Liver (tissue), 10 donors: ENCODE measurements at places on chromosomes 6 and 20. TPM values are rescaled to one million over a fixed set of nuclear protein-coding genes. Genes with fewer than 3 reads are reported as not detected.

ERVFRD-1 gene
- 0.28 TPM for polyA plus RNA-seq

NMBR gene
- polyA plus RNA-seq = not detected

PCSK2 gene
- 0.14 TPM for polyA plus RNA-seq

- no peaks in the 10 kb centered on the region for H3K4me1 ChIP-seq
- H3K27ac ChIP-seq = no peak overlapping the region
- H3K36me3 ChIP-seq = no peaks in the 10 kb centered on the region
- DNase-seq = no peak
- H3K27me3 ChIP-seq = no peaks in the 10 kb centered on the region
- no peak overlapping the region for H3K4me3 ChIP-seq
Measured at GRCh38 chr6:117739869-117740268, 64.6 kb downstream of the NUS1 start.

DNA sequence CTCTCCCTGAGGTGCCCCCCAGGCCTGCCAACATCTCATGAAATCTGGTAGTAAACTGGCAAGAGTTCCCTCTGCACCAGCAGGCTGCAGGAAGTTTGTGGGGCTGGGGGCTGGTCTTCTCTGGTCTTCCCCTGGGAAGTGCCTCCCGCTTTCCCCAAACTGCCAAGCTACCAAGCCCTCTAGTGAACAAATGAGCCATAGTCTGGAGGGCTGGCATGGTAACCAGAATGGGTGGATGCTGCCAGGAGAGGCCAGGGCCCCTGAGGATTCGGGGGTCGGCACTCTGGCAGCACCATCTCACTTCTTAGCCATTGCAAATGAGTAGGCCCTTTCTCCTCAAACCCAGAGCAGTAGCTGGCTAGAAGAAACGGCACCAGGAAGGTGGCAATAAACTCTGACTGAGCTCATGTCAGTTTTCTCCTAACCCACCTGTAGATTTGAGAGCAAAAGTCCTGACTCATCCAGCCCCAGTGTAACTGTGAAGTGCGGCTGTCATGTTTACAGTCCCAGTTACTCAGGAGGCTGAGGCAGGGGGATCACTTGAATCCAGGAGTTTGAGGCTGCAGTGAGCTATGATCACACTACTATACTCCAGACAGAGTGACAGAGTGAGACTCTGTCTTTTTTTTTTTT, 35.9 kb downstream of the ZC3H12D start:
- H3K27me3 ChIP-seq = no peaks in the 10 kb centered on the region
- H3K27ac ChIP-seq = no peak overlapping the region
- no peak for DNase-seq
- no peak overlapping the region for H3K4me3 ChIP-seq

BTN1A1 gene
- not detected for polyA plus RNA-seq

DNA sequence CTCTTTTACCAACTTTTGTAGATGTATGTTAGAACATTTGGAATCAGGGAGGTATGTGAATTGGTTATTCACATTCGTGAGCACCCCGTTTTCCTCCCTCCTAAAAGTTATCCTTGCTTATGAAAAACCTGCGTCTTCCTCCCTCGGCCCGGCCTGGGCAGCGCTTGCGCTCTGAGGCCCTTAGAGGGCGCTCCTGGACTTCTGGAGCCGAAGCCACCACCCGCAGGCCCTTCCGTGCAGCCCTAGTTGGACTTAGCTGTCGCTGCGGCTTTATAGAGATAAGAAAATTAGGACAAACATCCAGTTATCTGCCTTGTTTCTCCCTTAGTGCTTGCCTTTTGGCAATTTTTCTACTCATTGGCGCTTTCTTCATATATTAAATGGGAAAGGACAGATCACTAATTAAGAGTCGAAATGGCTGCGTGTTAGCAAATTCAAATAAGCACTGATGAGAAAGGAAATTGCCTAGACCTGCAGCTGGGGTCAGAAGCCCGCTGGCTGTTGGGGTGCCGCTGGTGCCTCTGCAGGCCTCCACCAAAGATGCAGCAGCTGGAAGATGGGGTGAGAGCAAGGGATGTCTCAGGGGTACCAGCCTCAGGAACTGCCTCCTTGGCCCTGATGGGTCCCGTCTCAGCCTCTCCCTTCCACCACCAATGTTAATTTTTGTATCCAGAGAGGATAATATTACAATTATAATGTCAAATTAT, 5.2 kb downstream of the FNDC1 start:
- peaks cover 5% of the 10 kb centered on the region for H3K27me3 ChIP-seq
- no peak overlapping the region for H3K4me3 ChIP-seq
- H3K4me1 ChIP-seq = peaks cover 11% of the 10 kb centered on the region
- no peak overlapping the region for H3K27ac ChIP-seq

- H3K4me3 ChIP-seq = no peak overlapping the region
- H3K36me3 ChIP-seq = no peaks in the 10 kb centered on the region
- no peak for DNase-seq
Measured at GRCh38 chr6:2449572-2449940, 204.2 kb upstream of the GMDS start.

GRCh38 chr6:30557683-30557981, 537 bp downstream of the PRR3 start:
- no peaks in the 10 kb centered on the region for H3K27me3 ChIP-seq
- H3K4me1 ChIP-seq = peaks cover 41% of the 10 kb centered on the region
- peaks cover 16% of the 10 kb centered on the region for H3K36me3 ChIP-seq
- peak overlapping the region; percentile 98 for H3K4me3 ChIP-seq

- no peak overlapping the region for H3K4me3 ChIP-seq
- DNase-seq = no peak
- H3K27me3 ChIP-seq = no peaks in the 10 kb centered on the region
Measured at GRCh38 chr6:157708933-157709332, 114.1 kb upstream of the SNX9 start.

DNA sequence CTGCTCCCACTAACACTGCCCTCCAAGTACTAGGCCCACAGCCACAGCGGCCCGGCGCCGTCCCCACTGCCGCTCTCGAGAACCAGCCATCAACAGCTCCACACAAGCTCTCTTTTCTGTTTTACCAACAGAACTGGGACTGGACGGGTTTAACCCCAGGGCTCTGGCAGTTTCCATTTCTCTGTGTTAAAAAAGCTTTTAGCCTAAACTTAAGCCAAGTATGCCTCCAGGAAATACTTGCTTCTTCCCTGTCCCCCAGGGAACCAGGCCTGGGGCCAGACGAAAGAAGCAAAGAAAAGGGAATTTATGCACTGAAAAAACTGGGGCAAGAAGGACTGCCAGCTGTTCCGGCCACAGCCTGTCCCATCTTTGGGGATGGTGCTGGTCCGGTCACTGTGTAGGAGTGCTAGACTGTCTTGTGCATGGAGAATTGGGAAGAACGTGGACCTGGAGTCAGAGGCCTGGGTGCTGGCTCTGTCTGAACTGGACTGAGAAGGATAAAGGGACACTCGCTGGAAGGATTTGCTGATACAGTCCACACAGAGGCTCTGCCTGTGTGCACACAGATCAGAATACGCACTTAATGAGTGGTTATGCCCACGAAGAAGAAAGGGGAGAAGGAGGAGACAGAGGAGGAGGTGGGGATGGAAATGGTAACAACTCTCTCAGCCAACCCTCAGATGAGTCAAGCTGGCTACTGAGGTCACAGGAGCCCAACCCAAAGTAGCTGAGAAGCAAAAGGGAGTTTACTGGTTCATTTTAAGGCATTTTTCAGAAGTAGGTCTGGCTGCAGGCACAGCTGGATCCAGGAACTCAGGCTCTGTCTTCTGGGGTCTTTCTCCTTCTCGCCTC, 254.4 kb upstream of the PMEPA1 start:
- H3K4me3 ChIP-seq = no peak overlapping the region
- peaks cover 6% of the 10 kb centered on the region for H3K4me1 ChIP-seq
- DNase-seq = no peak

- H3K27ac ChIP-seq = peak overlapping the region; percentile 53
- H3K4me3 ChIP-seq = peak overlapping the region; percentile 77
- H3K27me3 ChIP-seq = no peaks in the 10 kb centered on the region
- peaks cover 22% of the 10 kb centered on the region for H3K4me1 ChIP-seq
- H3K36me3 ChIP-seq = no peaks in the 10 kb centered on the region
- no peak for DNase-seq
Measured at GRCh38 chr6:7260291-7261031, 52.5 kb downstream of the SSR1 start.
